GF-D8 (cell line): ENCODE measurements at places on chromosomes 4 and X.

DNA sequence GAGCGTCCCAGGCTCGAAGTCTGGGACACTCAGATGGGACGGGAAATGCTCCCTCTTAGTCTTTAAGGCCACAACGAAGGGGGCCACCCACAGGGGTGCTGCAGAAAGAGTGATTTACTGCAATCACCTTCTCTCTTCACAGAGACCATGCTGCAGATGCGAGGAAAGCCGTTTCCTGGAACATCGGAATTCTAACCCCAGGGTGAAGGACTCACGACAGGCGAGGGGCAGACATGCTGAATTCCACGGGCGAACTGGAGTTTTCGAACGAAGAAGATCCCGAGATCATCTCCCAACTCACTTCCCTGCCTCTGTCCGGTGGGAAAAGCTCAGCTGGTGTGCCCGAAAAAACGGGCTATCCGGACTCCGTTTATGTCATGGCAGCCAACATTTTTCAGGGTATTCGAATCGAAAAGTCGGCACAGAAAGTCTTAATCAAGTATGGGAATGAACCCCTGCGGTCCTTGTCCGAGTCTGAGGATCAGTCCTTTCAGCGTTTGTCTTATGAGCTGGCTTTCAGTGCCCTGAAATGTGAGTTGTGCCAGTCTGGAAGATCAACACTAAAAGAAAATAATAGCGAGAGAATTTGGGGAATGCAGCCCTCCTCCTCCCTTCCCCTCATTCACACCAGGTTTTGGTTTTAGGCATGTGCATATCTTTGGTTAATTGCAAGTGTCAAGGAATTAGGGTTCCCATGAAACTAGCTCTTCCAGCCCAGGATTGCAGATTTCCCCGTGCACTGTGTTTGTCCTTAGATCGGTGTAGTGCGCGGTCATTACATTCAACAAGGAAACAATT, 905 bp downstream of the NSUN7 start:
- DNase-seq, result no peak

- peak; percentile 3 for DNase-seq
Observed at GRCh38 chrX:48700951-48701653, 4.6 kb downstream of the SUV39H1 start.

GRCh38 chr4:86393749-86394148, 33.9 kb upstream of the MAPK10 start:
- no peak for DNase-seq

DNA sequence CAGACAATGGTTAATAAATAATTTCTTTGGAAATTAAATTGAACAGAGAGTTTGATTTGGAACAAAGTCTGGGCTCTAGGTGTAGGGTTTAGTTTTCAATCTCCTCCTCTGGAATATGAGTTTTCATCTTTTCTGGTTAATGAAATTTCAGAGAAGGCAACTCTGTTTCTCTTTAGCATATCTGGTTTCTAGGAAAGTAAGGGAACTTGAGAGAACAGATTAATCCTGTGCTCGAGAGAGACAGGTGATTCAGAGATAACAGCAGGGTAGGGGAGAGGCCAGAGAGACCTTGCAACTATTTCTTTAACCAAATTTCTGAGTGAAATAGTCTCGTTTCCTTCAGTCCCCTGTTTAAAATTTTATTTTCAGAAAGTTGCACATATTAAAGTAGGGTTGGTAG, 275.4 kb downstream of the GALNTL6 start:
- no peak for DNase-seq

- DNase-seq, result no peak
Observed at GRCh38 chr4:6576512-6576911, 1.5 kb downstream of the MAN2B2 start.

GRCh38 chrX:97405031-97405660, 521.4 kb downstream of the RPA4 start:
- DNase-seq, result no peak

GRCh38 chr4:74501579-74501978, 56.6 kb downstream of the AREG start:
- no peak for DNase-seq

DNA sequence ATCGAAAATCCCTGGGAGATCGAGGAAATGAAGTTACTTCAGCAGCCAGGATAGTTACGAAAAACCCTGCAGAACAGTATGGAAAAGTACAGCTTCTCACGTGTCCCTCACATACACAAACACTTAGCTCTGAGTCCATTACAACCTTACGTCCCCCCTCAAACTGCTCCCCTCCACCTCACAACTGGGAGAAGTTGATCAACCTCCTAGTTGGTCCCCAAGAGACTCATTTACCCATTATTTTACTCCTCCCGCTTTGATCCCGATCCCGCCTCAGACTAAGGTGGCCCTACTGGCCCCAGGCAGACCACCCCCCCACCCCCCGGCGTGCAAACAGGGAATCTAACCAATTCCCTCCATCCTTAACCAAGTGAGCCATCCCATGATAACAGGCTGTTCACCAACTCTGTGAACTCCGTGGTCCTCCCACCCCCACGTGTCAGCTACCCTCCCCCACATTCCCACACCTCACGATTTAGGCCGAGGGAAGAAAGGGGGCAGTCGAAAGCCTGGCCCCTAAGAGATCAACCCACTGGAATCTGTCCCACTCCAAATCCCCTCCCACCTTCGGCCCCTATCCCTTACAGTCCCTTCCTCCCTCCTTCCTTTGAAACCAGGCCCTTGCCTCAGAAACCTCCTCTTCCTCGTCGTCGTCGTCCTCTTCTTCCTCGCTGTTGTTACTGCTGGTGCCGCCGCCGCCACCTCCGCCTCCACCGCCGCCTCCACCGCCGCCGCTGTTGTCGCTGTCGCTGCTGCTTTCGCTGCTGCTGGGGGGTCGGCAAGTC, 755 bp downstream of the ANKRD17 start:
- no peak for DNase-seq

- no peak for DNase-seq
Observed at GRCh38 chr4:13349096-13349495, 135.0 kb downstream of the RAB28 start.

GRCh38 chr4:1080432-1080831, 32.9 kb downstream of the RNF212 start:
- DNase-seq, result no peak

GRCh38 chr4:132572210-132572609, 576.9 kb upstream of the PCDH10 start:
- DNase-seq, result no peak

DNA sequence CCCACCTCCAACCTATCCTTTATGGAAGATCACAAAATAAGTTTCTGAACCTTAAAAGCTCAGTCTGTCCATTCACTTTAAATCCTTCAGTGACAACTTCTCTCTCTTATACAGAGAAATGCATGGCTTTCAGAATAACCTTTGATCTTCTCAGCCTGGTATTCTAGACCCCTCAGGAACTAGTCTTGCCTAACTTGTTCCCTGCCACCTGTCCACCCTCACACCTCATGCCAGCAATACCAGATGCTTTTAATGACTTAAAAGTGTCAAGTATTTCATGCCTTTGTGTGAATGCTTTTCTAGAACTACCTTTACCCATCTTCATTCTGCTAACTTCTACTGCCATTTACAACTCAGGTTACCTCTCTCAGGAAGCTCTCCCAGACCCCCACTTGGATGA, 7.4 kb downstream of the EXOC1L start:
- no peak for DNase-seq

DNA sequence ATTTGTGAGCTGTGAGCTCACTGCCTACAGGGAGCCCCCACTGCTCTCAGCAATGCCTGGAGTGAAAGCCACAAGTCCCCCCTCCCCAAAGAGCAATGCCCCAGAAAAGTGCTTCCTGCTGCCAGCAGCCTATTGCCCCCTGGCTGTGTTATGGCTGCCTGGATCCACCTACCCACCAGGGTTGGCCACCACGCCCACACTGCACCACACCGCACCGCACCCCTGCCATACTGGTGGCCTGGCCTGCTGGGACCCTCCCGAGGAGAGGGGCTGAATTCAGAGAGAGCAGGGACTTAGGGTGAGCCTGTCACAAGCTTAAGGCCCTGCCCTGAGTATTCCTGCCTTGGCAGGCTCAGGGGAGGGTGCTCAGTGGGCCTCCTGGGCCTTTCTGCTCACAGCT, 4.3 kb downstream of the CFAP99 start:
- no peak for DNase-seq

- no peak for DNase-seq
Observed at GRCh38 chr4:78454016-78454415, 97.6 kb upstream of the ANXA3 start.

DNA sequence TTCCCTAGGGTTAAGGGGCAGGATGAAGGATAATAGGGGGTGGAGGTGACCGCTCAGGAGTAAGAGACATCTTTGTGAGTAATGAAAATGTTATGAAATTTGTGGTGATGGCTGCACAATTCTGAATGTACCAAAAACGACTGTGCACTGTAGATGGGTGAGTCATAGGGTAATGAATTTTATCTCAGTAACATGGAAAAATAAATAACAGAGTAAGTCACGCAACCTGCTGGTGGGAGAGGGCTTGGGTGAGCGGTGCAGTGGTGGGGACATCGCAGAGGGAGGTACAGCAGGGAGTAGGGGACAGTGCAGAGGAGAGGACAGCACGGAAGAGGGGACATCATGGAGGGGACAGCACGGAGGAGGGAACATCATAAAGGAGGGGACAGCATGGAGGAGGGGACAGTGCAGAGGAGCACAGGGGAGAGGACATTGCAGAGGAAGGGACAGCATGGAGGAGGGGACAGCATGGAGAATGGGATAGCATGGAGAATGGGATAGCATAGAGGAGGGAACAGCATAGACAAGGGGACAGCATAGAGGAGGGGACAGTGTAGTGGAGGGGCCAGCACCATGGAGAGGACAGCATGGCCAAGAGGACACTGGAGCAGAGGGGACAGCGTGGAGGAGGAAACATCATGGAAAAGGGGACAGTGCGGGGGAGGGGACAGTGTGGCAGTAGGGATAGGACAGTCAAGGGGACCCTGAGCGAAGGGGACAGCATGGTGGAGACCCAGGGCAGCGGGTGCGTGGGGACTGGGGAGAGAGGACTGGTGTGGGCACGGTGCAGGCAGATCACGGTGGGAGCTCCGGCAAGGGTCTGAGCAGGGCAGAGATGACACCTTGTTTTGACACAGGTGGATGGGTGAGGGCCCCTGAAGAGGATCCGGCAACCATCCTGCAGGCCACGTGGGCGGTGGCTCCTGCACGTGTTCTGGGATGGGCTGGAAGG, 68.5 kb upstream of the MXD4 start:
- peak; percentile 3 for DNase-seq

- no peak for DNase-seq
Observed at GRCh38 chr4:10734697-10735096, 50.1 kb upstream of the CLNK start.

GRCh38 chr4:121860121-121860520, 10.2 kb downstream of the BBS7 start:
- DNase-seq, result no peak

DNA sequence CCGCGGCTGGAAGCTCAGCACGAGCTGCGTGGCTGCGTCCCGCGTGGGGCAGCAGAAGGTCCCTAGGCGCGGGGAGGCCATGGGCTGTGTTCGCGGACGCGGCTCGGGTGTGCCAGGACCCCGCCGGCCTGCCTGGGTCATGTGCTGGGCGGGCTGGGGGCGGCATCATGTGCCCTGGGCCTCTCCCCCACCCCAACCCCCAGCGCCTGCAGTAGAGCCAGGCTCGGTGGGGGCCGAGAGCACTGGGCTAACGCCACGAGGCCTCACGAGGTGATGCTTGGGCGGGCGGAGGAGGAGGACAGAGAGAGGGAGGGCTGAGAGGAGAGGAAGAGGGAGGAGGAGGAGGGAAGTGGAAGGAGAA, at the start of gene GPR143:
GPR143 (minus strand) TSS at position 111 of the 361 bp plus-strand sequence; CDS start at position 81, 30 bp downstream.
- DNase-seq, result no peak

- DNase-seq, result no peak
Observed at GRCh38 chrX:55006827-55007621, 6.9 kb downstream of the APEX2 start.

- DNase-seq, result no peak
Observed at GRCh38 chr4:41573502-41574001, 35.6 kb downstream of the LIMCH1 start.

DNA sequence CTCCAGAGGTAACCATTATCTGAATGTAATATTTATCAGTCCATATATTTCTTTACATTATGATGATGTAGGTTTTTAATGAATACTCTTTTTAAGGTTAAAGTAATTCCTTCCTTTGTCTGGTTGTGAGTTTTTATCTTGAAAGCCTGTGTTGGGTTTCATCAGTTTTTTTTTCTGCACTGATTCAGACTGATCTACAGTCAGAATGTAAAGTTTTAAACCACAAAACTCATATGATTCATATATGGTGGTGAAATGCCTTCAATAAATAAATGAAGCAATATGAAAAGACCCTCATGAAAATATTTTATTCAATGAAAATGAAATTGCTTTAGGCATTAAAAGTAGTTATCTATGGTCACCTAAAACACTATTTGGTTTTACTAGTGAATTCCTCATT, 47.1 kb downstream of the SORBS2 start:
- no peak for DNase-seq

GRCh38 chr4:26104056-26104685, 190.2 kb downstream of the SMIM20 start:
- DNase-seq, result no peak

GRCh38 chr4:126595643-126596042, 1037.1 kb upstream of the INTU start:
- DNase-seq, result no peak

DNA sequence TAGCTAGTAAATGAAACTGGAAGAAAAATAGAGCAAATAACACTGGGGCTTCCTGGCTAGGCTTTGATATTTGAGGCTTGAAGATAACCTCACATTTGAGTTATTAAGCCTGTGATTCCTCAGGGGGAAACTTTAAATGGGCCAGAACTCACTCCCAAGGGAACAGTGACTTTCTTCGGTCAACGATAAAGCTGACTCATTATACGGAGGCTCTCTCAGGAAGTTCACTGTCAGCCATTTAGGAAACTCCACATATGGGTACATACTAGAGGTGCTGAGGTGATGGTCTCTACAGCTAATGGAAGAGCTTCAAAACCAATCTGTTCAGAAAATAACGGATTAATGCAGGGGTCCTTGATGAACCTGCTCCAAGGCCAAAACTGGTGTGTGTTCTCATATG, 120.8 kb downstream of the SH2D1A start:
- DNase-seq, result no peak

- no peak for DNase-seq
Observed at GRCh38 chr4:133593764-133594163, 444.7 kb downstream of the PCDH10 start.

DNA sequence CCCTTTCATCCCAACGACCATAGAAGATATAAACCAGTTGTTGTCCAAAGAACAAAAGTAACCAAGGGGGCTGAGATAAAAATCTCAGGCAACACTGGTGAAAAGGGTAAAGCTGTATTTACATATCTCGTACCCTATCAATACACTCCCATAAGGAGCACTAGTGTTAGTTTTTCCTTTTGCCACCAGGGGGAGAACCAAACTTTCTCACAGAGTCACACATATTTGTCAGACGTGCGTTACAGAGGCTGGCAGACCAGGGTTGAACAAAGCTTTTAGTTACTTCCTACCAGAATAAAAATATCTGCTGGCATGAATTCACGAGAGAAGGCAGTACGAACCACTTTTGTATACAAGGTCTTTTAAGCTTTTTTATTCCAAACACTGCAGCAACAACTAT, 88.3 kb downstream of the AMELX start:
- no peak for DNase-seq
